ENCODE measurements at places on chromosomes 7 and 10.

DNA sequence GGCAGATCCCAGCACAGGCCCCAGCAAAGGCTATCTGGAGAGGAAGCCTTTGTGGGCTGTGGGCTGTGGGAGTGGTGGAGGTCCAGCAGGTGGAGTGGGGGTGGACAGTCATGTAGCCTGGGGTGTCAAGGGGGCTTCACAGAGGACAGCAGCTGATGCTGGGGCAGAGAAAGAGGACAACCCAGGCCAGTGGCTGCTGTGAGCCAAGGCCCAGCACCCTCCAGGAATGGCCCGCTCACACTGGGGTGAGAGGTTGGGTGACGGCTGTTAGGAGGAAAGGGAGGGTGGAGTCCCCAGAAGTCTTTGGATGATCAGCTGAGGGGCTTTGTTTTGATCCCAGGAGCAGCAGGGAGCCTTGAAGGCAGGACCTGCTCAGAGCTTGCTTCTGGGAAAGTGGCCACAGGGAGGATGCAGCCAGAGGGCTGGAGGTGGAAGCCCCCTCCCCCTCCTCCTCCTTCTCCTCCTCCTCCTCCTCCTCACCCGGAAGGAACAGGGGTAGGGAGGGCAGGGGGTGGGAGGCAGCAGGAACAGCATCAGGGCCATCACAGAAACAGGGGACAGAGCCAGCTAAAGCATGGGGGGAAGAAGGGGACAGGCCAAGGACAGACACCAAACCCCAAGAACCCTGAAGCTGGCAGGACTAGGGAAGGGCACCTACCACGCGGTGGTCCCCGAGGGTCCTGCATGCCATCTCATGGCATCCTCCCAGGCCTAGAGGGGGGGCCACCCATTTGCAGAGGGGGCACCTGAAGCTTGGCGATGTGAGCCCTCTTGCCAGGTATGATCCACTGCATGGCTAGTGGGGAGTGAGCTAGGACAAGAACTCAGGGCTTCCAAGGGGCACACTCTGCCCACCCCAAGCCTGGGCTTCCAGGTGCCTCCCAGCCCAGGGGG, 144.9 kb downstream of the GRID1 start:
- no peak for DNase-seq

- DNase-seq = no peak
Measured at GRCh38 chr7:122027058-122027457, 117.0 kb downstream of the AASS start.

GRCh38 chr7:66308411-66308810, 103.3 kb downstream of the TPST1 start:
- DNase-seq = no peak

DNA sequence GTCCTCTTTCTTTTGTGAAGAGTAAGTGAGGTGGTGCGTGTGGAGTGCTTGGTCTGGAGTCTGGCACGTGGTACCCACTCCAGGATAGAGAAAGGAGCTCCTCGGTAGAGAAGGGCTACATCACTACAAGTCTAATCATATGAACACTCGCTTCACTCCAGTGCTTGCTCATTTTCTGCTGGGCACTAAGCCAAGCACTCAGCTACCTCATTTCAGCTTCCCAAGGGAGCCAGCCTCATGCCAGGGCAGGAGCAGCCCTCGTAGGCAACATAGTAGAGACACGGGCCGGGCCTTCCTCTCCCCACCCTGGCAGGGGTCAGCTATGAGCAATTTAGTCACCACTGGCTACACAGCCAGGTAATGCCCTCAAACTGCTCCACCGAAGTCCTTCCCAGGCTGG, 11.4 kb upstream of the HSPA12A start:
- DNase-seq = no peak

DNA sequence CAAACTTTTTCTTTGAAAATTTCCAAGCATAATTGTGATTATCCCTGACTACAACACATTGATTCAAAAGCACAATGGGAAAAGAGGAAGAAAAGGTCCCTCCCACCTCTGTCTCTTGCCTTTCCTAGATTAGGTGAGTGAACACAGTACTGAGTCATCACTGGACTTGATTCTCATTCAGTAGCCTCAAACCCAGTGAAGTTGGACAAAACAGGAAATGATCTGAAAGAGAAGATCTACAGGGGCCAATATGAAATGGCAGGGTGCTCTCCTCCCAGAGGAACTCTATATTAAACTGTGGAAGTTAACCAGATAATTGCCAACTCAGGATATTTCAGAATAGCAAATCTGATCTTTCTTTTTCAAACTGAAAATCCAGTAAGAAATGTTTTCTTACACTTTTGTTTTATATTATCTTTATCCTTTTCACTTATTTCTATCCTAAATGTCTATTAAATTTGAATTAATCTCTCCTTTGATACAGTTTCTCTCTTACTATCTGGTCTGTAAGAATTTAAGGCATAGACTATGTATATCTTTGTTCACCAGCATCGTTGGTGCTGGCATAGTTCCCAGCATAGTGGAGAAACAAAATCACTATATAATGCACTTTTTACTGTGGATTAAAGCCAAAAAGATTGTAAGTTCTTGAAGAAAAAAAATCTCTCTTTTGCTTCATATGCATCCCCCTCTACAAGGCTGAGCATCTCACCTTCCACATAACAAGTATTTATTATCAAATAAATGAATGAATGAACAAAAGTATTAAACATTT, 41.4 kb upstream of the IKZF1 start:
- DNase-seq = no peak

GRCh38 chr7:23105086-23105643, 420 bp upstream of the KLHL7 start:
- DNase-seq = no peak

GRCh38 chr10:79434821-79435251, 10.6 kb downstream of the ZCCHC24 start:
- no peak for DNase-seq

DNA sequence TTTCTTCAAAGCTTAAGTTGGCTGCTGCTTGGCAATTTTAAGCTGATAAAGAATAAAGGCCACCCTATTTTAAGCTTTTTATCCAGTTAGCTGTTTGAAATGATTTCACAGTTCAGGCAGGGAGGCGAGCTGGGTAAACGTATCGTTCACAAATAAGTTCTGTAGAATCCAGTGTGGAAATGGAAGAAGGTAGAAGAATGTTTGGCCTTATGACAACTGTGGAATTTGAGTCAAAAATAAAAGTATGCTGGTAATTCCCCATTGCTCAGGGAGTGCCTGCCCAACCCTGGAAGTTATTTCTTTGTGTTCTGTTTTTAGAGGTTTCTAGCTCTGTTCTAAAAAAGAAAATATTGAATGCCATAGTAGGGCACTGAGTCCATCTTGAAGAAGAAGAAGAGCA, 113.1 kb downstream of the ARL4A start:
- no peak for DNase-seq

DNA sequence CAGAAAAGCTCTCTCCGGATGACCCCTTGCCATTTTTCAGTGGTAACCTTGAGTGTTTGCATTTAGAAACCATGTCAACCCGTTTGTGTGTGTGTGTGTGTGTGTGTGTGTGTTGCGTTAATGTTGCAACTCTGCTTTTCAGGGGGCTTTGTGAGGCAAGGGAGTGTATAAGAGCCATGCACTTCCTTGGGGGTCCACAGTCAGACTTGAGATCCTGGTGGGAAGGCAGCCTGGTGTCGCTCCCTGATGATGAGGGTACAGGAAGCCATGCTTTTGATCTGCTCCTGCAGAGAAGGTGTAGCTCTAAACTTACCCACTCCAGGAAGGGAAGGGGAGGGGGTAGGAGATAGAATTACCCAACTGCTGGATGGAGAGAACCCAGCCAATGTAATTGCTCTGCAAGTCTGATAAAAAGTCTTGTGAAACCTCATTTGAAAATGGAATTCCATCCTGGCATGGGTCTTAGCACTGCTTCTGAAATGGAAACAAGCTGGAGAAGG, 10.7 kb downstream of the GRK5 start:
- DNase-seq = no peak

DNA sequence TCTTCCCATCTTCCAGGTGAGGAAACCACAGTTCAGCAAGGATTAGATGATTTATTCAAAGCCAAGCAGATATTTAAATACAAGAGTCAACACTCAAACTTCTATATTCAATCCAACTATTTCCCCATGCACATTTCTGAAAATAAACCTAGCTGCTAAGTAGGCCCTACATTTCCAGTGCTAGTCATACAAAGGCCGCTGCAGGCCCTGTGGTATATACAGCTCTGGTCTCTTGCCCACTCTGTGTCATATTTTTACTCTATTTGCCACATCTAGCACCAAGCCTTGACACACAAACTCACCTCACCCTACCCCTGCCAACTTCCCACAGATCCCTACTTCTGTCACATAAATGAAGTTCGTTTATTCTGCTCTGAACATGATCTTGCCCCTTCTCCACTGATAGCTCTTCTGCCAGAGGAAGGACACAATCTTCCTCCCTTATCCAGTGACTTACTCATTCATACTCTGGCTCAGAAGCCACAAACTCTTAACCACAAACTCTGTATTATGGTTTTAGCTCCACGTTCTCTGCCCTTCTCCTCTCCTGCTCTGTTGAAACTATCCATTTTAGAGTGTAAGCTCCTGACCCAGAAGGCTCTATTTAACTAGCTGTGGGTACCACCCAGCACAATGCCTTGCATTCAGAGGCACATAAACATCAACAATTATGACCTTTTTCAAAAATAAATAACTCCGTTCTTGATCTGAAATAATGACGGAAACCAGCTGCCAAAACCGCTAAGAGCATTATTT, 180.7 kb downstream of the CPEB3 start:
- DNase-seq = no peak

GRCh38 chr10:132355297-132355696, 23.3 kb downstream of the LRRC27 start:
- DNase-seq = no peak

- no peak for DNase-seq
Measured at GRCh38 chr10:110802090-110802489, 69.6 kb upstream of the PDCD4 start.

- no peak for DNase-seq
Measured at GRCh38 chr10:64785816-64786215, 1264.6 kb downstream of the REEP3 start.

DNA sequence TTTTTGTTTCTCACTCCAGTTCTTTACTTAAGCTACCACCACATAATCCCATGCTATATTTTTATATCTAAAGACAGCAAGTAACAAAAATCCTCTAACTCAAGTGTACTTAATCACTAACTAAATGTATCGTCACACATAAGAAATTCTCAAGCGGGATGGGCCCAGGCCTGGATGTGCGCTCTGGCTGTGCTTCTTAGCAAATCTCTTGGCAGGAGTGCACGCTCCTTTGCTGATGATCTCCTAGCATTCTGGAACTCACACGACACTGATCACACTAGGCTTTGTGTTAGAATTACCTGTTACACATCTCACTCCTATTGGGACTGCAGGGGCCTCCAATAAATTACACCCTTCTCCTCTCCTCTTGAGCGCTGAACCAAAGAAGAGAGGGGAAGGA, 46.7 kb upstream of the CALD1 start:
- no peak for DNase-seq

GRCh38 chr10:29929006-29929405, 130.4 kb downstream of the JCAD start:
- DNase-seq = no peak

DNA sequence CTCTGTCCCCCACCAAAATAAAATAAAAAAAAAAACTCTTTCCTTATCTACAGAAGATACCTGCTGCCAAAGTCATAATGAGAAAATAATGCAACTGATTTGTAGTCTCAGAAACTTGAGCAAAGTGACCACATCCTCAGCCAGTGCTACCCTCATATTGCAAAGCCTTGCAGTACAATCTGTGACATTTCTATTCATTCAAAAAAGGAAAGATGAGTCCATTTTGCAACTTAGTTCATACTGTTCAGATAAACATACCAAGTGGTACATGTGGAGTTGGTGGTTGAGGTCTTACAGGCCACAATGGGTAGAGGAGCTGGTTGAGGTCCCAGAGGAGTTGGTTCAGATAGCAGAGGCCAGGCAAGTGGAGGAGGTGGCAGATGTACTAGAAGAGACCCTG, 6.5 kb upstream of the EIF5AL1 start:
- no peak for DNase-seq

GRCh38 chr10:8616166-8616565, 561.7 kb downstream of the GATA3 start:
- no peak for DNase-seq

DNA sequence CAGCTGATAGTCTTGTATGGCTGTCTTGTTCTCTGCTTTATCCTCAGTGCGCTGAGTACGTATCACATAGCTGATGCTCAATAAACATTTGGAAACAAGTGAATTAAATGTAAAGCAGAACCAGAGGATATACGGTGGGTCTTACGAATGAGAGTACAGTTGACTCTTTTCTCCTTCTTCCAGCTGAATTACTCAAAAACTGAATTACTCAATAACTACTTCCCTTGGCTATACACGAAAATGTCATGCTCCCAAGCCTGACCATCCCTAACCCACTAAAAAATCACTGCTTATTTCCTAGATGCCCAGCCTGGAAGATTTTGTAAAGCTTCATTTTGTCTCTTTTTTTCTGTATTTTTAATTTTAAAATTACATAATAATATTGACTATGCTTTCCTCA, 3.2 kb upstream of the RSU1 start:
- DNase-seq = no peak

GRCh38 chr7:52211930-52212329, 823.5 kb upstream of the POM121L12 start:
- no peak for DNase-seq

DNA sequence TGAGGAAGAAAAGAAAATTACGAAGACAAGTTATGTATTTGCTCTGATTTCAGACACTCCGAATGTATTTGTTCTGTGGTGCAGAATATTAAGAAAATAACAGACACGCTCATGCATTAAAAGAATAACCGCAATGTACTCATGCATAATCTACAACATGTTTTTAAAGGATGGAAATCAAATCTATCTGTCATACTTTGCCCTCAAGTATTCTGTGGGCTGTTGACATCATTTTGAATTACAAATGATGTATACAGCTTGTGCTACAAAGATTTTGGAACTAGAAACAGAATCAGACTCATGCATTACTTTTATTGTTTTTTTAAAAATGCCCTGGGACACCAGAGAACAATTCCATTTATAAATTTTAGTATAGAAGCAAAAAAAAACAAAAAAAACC, 69.9 kb downstream of the APBB1IP start:
- no peak for DNase-seq

- no peak for DNase-seq
Measured at GRCh38 chr10:97336446-97336845, 1.9 kb upstream of the FRAT2 start.

GRCh38 chr10:103921248-103921647, 3.3 kb upstream of the STN1 start:
- no peak for DNase-seq

GRCh38 chr7:22205631-22206030, 151.3 kb downstream of the RAPGEF5 start:
- DNase-seq = no peak

- DNase-seq = no peak
Measured at GRCh38 chr10:78732381-78732780, 336.4 kb upstream of the ZMIZ1 start.
